ENCODE measurements at places on chromosomes 6 and 20. TPM values are rescaled to one million over a fixed set of nuclear protein-coding genes. Genes with fewer than 3 reads are reported as not detected.

DNA sequence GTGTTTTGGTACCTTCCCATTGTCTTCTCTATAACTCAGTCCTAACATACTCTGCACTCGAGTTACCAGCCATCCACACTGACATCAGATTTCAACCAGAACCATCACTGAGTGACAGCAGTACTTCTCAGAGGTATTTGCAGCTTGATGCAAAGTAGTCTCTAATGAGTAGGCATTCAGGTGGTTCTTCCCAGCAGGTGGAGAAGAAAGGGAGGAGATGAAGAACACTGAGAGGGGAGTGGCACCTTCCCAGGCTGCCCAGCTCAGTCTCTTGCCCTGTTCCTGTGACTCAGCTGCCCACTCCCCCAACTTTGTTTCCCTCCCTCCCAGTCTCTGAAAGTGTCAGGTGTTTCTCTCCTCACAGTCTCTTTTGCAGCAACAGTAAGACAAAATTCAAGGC is 38.7 kb upstream of the SMIM28 start:
- no peak for DNase-seq

- no peak for DNase-seq
Measured at GRCh38 chr6:37801605-37801940, 18.0 kb upstream of the ZFAND3 start.

DNA sequence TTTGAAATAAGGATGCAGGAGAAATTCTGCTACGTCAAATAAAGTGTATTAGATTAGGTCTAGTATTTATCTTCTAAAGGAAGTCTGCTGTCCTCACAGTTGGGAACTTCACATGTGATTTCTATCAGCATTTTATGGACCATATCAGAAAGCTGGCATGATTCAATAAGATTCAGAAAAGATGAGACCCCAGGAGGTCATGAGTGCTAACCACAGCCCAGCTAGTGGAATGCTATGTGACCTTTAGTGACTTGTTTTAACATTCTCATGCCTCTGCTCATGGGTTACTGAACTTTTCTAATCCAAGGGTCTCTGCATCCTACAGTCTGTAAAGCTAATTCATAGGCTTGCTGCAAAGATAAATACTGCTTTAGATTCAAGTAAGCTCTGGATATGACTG is 150.1 kb downstream of the GMPR start:
- DNase-seq, result no peak

- no peak for DNase-seq
Measured at GRCh38 chr6:140897349-140897748, 1235.4 kb upstream of the GJE1 start.

- DNase-seq, result no peak
Measured at GRCh38 chr6:130693944-130694343, 133.3 kb upstream of the SMLR1 start.

DNA sequence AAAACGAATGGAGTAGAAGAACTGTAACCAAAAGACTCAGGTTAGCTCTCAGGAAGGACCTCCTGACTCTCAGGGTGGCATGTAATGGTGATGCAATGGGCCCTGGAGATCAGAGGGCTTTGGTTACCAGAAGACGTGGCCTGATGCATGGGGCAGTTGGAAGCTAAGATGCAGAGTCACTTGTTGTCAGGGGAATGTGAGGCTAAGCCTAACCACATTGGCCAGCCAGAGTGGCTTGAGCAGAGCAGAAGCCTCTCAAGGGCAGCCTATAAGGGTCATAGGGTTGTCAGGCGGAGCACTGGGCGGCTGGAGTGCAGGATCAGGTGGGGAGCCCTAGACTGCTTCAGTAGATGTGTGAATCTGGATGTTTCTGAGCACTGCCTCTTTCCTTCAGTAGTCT is 5.9 kb downstream of the CNBD2 start:
- no peak for DNase-seq

GRCh38 chr6:40509716-40510260 is 77.4 kb downstream of the LRFN2 start:
- no peak for DNase-seq

DNA sequence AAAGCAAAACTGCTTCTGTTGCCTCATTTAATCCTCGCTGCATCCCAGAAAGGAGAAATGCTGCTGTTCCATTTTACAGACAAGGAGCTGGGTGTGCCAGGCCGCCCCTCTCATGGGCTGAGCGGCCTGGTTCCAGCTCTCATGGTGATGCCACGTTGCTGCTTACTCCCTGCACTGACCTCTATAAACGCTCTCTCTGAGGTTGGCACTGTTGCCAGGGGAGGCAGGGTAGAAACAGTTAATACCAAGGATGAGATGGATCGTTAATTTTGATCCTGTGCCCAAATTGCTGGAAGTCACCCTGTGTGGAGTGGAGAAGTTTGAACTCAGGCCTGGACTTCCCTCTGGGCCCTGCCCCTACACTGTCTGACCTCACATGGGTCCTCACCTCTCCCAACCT is 25.6 kb downstream of the SIRPA start:
- DNase-seq, result no peak

DNA sequence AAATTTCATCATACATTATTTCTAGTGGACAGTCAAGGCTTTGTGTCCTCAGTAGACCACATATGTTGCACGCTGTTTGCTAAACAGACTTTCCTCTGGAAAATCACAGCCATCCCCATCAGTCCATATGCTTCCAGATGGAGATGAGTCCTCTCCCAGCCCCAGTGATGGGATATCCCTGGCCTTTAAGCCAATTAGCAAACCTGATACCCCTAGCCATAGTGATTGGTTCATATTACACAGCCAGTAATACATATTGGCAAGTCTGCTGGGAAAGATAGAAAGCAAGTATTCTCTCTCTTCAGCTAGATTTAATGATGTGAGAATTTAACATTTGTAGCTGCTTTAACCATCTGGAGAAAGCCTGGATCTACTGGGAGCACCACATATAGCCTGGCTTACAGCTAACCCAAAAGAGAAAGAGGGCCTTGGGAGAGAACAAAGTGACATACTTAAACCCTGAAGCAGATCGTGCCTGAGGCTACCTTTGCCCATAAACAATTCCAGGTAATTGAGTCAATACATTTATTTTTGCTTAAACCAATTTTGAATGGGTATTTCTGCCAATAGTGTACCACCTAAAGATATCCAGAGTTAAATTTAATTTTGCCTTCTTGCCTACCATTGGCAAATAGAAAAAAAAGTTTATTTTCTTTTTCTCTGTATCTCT is 103.5 kb upstream of the HIVEP1 start:
- DNase-seq, result no peak

DNA sequence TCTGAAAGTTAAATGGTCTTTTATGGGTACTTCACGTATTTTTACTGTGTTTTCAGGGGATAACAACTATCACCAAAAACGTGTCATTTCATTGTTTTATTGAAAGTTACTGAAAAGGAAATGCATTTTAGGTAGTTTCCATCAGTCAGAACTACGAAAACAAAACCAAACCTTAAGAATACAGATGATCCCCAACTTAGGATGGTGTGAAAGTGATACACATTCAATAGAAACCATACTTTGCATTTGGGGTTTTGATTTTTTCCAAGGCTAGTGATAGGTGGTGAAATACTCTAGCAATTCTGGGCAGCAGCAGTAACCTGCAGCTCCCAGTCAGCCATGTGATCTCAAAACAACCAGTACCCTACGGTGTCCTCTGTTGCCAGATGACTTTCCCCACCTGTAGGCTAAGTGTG is 25.9 kb upstream of the EFHC1 start:
- DNase-seq, result no peak

- DNase-seq, result no peak
Measured at GRCh38 chr6:143842461-143842901, 657 bp upstream of the LTV1 start.

GRCh38 chr6:46838033-46838432 is 44.8 kb downstream of the MEP1A start:
- no peak for DNase-seq

DNA sequence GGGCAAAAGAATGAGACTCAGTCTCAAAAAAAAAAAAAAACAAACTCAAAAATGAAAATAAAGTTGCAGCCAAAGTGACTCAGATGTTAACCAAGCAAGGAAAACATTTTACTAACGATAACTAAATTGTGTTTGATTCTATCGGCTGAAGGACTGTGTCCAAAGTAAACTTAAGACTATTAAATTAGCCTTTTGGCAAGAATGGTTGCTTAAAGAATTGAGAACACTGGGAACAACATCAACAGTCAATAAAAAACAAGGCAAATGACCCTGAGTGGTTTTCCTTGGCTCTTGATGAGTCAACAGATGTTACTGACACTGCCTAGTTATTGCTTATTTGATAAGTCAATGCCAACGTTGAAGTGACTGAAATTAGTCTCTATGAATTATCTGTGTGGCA is 36.7 kb downstream of the POU3F2 start:
- DNase-seq, result no peak

SOD2 gene
- total RNA-seq, result 62.9 TPM

TSBP1 gene
- total RNA-seq, result not detected

FAM83D gene
- total RNA-seq, result 11.5 TPM

NCOA5 gene
- 37.1 TPM for total RNA-seq

ZBTB12 gene
- total RNA-seq, result 37.1 TPM
